ENCODE measurements at places on chromosomes 7 and 10. TPM values are rescaled to one million over a fixed set of nuclear protein-coding genes. Genes with fewer than 3 reads are reported as not detected.

SH2B2 gene
- total RNA-seq: 0.86 TPM

DNA sequence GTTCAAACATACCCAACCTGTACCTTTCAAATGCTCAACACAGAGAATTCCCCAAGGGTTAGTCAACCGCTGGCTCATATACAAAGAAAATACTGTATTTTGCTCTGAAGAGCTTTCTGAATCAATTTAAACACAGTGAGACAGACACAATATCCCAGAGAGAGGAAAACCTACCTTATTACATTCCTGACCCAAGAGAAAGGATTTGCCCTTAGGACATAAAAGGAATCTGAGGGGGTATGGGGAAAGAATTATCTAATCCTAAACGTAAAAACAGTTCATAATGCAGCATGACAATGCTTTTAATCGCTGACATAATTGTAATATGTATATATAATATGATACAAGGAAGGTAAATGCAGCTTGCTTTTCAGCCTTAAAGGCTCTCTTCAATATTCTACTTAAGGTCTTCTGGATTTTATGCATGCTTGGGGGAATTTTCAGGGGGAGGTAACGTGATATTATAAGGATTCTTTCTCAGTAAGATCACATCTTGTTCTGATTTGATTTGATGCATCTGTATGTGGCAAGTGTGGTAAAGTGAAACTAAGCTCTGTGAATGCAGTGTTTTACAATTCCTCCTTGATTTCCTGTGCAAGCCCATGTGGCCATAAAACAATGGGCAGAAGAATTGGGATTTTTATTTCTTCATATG is 240.5 kb downstream of the GLI3 start:
- DNase-seq: no peak

GRCh38 chr10:80443531-80443974 is 10.6 kb upstream of the TSPAN14 start:
- no peak for DNase-seq

DNA sequence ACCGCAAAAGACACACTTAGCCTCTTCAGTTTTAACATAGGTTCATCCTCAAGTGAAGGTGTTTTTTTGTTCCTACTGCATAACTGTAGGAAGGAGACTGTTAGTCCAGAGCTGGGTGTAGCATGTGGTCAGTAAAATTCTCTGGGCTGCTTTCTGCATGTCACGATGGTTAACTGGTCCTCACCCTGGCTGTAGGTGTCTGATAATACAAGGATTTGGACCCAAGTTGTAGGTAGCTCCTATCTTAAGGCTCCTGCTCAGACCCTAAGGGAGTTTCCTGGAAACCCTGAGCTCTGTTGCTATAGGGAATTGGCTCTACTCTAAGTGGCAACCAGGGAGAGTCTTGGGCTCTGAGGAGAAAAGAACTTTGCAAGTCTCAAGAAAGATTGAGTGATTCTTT is 112.9 kb downstream of the SAMD9 start:
- DNase-seq: no peak

- DNase-seq: no peak
Measured at GRCh38 chr10:22315455-22316285, 518 bp upstream of the COMMD3 start.

All from pulmonary artery endothelial cell (primary cell).